Esophagus squamous epithelium (tissue), 5 donors: ENCODE measurements at places on chromosomes 1 and 21.

- DNase-seq = no peak
Observed at GRCh38 chr1:59025898-59026426, 242.1 kb upstream of the JUN start.

- DNase-seq = no peak
Observed at GRCh38 chr1:204161609-204162493, 4.3 kb downstream of the REN start.

DNA sequence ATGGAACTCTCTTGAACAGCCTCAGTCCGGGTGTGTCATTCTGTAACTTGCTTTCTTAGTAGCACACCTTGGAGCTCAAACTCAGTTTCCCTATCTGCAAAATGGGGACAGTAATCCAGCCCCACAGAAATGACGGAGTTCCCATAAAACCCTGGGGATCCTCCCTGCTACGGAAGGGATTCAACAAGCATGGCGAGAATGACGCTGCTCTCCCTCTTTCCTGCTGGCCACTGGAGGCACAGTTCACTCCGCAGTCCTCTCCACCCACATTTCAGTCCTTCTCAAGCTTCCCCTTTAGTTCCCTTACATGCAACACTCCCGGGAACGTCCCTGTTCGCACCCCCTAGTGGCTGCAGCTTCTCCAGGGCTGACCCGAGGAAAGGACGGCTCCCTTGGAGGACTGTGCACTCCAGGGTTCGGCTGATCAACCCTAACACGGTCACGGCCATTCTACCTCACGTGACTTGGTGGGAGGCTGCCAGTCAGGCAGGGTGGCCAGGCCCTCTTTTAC is 20.6 kb downstream of the RUNX3 start:
- DNase-seq = no peak

GRCh38 chr1:215146240-215146975 is 63.9 kb downstream of the KCNK2 start:
- no peak for DNase-seq
